D341Med (cell line): ENCODE measurements at places on chromosomes 2 and 18.

- no peak for DNase-seq
Observed at GRCh38 chr2:169106563-169107545, 37.5 kb downstream of the DHRS9 start.

- DNase-seq = no peak
Observed at GRCh38 chr18:60686142-60686541, 313.6 kb upstream of the MC4R start.

DNA sequence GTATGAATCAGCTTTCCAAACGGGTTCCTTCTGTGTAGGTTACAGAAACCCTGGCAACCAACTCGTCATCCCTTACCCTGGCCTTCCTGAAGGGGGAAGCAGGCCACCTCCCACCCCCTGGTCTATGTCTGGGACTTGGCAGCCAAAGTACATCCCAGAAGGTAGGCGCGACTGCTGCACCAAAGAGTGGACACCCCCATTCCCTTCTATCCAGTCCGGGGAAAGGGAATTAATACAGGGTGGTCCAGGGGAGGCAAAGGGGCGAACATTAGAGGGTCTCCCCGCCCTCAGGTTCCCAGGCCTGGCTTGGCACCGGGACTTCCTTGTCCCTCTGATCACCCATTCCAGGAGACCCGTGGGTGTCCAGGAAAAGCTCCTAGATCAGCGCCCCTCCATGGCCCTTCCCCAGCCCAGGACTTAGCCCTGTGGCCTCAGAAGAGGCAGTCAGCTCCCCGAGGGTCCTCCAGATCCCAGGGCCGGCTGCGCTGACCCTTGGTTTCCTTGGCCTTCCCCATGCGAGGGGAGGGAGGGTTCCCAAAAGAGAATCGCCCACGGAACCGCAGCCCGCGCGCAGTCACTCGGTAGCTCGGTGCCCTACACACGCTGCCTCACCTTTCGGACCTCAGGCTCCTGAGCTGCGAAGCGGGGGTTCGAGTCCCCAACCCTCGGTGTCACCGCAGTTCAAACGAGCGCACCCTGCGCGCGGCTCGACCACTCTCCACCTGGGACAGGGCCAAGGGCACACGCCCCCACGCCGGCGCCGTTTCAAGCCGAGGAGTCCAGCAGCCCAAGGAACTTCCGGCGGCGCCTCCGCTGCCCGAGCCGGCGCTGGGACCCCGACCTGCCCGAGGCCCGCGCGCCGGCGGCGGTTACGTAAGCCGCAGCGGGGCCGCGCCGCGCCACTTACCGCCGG, at the start of gene PER2:
Gene PER2, minus strand, starts transcription at position 874 of the 913 bp plus-strand sequence. CDS start 10,674 bp downstream, outside the sequence.
- peak; percentile 61 for DNase-seq

DNA sequence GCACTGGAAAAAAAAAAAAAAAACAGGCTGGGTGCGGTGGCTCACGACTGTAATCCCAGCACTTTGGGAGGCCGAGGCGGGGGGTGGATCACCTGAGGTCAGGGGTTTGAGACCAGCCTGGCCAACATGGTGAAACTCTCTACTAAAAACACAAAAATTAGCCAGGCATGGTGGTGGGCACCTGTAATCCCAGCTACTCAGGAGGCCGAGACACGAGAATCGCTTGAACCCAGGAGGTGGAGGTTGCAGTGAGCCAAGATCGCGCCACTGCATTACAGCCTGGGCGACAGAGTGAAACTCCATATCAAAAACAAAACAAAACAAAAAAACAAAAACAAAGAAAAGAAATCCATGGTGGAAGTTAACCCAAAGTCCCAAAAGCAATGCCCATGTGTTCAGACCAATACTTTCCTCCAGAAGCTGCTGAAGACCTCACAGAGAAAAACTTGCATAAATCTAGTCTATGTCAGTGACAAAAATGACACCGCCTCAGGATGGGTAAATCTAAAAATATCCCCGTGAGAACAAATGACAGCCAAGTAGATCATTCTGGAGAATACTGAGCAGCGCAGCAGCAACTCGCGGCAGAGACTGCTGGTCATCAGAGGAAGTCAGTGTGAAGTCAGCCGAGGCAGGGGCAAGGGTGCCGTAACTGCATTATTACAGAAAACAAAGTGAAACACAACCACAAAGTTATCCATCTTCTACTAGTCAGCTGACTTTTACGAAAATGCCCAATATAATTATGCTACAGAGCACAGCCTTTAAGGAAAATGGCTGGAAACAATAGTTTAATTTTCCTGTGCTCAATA, 41.0 kb downstream of the LPIN2 start:
- DNase-seq = no peak

GRCh38 chr2:6773007-6773693, 92.6 kb downstream of the CMPK2 start:
- DNase-seq = peak; percentile 86

GRCh38 chr18:54019641-54020040, 204.8 kb downstream of the MBD2 start:
- DNase-seq = no peak

DNA sequence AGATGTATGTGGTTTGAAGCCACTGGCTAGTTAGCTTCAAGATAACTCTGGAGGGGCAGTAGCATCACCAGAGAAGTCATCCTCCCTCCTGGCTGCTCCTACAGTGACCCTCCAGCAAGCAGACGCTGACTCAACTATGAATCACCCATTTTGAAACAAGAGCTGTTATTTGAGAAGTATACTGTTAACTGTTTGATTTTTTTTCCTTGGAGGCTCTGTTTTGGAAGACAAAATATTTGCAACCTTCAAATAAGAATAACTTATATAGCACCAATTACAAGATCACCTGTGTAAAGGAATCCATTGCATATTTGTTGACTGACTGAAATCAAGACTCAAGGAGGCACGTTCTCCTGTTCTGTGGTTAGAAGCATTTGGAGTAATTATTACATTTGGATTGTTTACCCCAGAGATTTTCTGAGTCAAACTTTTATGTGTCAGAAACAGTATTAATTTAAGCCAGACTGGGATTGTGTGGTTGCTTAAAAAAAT, 313.8 kb downstream of the MTX2 start:
- no peak for DNase-seq

DNA sequence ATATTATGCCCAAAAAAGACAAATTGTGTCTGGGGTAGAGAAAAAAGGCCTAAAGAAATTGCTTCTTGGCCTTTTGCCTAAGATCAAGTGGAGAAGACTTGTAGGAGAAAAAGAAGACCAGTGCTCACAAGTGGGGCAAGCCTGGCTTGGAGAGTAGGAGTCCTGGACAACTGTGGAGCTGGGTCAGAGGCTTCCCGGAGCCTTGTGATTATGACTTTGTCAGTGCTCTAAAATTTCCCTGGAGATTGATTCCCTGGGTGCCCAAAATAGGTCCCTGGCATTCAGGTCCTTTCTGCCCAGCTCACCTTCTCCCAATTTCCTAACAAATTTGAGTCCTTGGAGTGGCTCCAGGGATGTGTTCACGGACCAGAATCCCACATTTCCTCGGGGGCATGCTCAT, 787 bp upstream of the TRIM54 start:
- DNase-seq = no peak

- DNase-seq = no peak
Observed at GRCh38 chr18:63953811-63954210, 4.7 kb downstream of the HMSD start.

- DNase-seq = no peak
Observed at GRCh38 chr2:129709956-129710598, 269.4 kb upstream of the RAB6C start.

- no peak for DNase-seq
Observed at GRCh38 chr2:128589681-128590080, 271.0 kb upstream of the HS6ST1 start.

- no peak for DNase-seq
Observed at GRCh38 chr2:27799646-27800010, 28.1 kb downstream of the MRPL33 start.

DNA sequence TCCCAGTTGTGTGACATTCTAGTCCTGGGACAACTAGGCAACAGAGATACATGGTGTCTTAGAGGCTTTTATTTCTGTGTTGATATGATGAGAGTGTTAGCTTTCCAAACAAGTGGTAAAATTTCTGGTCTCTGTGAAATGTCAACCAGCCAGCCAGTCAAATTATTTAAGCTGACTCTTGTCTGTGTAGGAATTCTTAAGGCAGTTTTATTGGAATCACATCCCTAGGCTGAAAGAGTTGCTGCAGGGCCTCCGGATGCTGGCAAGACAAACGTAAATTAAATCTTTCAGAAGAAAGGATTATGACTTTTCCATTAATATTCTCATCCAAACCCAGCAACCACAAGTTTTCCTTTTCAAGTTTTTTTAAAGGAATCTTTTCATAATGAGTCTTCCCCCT, 44.6 kb downstream of the SERPINB7 start:
- DNase-seq = no peak

DNA sequence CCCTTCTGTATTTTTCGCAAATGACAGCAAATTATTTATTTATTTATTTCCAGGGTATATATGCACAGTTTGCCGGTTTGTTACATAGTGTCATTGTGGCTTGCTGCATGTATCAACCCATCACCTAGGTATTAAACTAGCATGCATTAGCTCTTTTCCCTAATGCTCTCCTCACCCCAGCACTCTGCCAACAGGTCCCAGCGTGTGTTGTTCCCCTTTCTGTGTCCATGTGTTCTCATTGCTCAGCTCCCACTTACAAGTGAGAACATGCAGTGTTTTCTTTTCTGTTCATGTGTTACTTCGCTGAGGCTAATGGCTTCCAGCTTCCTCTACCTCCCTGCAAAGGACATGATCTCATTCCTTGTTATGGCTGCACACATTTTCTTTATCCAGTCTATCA, 592.3 kb downstream of the TRIB2 start:
- no peak for DNase-seq

GRCh38 chr2:171515672-171516298, 6.5 kb upstream of the CYBRD1 start:
- DNase-seq = no peak

DNA sequence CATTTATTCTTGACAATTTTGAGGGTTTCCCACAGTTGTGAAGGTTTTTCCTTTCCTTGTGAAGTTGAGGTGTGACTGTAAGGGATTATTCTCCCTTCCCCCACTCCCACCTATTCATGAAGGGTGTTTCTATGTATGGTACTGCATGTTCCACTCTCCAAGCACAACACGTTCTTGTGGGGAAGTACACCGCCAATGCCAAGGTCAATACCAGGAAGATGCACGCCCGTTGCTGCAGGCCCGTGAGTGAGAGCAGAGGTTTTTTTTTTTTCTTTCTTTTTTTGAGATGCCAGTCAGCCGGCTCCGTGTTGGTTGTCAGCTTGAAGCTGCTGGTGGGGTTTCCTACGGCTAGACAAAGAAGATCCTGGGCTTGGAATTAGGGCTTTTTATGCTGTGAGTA, 38.6 kb upstream of the EPHA4 start:
- DNase-seq = no peak

DNA sequence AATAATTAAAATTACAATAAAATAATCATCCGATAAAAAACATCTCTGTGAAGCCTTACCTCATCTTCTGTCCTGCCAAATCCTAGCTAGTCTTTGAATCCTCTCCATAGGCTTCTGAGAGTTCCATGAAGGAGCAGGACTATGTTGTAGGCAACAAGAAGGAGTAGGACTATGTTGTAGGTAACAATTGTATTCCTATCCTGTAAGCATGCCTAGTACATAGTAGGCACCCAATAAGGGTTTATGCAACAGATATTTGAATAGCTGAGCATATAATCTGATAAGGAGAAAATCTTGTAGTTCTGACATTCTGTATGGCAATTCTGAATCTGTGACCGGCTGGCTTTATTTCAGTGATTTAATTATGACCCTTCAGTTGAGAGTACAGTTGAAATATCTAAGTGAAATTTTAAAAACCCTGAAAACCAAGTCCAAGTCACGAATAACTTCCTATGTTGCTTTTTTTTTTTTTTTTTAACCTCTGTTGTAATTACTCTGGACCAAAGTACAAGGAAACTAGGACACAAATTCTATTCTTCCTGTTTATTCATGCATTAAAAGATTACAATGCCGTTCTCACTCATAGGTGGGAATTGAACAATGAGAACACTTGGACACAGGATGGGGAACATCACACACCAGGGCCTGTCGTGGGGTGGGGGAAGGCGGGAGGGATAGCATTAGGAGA, 27.8 kb downstream of the VWA3B start:
- DNase-seq = no peak

DNA sequence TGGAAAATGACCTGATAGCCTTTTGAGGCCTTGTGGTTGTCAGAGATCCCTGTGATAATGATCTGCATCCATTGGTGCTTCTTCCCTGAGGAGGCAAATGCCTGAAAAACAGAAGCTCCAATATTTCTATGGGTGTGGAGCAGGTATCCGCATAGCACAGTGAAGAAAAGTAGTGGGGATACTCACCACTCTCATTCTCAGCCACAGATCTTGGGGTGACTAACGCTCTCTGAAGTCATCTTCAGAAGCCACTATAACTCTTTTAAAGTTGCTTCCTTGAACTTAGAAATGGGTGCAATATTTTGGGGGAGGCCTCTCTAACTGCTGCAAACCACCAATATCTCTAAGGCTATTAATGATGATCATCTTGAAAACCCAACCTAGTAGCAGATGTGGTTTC, 46.2 kb downstream of the ARHGAP15 start:
- no peak for DNase-seq

- DNase-seq = no peak
Observed at GRCh38 chr2:140567734-140568133, 1563.1 kb downstream of the LRP1B start.

DNA sequence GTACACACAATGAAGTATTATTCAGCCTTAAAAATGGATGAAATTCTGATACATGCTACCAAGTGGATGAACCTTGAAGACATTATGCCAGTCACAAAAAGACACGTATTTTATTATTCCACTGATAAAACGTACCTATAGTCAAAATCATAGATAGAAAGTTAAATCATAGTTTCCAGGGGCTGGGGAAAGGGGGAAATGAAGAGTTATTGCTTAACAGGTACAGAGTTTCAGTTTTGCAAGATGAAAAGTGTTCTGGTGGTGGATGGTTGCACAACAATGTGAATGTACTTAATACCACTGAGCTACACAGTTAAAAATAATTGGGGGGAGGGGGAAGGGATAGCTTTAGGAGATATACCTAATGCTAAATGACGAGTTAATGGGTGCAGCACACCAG, 279.0 kb upstream of the STON1 start:
- no peak for DNase-seq

GRCh38 chr2:173872714-173873113, 92.5 kb downstream of the SP3 start:
- DNase-seq = no peak
